Stimulated activated CD8-positive, alpha-beta memory T cell treated with anti-CD3 and anti-CD28 coated beads, Interleukin-7, amount 100 ng/mL, for 1 hour (primary cell): ENCODE measurements at places on chromosomes 4 and X.

DNA sequence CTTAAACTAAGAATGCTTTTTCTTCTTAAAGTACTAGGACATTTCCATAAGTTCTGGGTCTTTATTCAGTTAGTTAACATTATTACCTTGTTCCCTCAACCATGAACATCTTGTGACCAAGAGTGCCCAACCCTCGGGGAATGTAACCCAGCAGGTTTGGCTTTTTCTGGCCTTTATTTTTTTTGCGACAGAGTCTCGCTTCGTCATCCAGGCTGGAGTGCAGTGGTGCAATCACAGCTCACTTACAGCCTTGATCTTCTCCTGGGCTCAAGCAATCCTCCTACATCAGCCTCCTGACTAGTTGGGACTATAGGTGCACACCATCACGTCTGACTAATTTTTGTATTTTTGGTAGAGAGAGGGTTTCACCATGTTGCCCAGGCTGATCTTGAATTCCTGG is 65.1 kb downstream of the USP11 start:
- DNase-seq, result no peak

DNA sequence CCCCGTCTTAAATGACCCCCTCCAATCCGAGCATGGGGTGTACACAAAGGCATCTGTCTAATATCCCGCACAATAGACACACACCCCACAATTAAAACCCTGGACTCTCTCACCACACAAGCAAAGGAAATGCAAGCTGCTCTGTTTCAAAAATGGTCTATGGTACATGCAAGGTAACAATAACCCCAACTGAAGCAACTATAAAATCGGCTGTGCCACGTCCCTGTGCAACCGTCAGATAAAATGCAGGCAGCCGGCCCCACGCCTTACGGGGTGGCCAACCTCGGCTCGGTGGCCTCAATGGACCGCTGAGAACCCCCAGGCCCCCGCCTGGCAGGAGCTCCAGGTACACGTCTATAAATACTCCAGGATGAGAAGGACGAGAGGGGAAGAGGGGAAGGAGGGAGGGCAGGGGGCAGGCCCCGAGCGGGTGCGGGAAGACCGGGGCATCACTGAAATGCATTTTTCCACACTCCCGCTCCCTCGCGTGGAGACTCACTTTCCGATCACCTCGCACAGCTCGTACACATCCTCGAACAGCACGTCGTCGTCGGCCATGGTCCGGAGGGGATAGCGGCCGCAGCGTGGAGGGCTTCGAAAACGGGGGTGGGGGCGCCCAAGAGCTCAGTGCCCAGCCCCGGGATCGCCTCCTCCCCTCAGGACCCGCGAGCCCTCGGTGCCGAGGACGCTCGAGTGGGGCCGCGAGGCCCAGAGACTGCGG is 763 bp downstream of the CASK start:
- no peak for DNase-seq

DNA sequence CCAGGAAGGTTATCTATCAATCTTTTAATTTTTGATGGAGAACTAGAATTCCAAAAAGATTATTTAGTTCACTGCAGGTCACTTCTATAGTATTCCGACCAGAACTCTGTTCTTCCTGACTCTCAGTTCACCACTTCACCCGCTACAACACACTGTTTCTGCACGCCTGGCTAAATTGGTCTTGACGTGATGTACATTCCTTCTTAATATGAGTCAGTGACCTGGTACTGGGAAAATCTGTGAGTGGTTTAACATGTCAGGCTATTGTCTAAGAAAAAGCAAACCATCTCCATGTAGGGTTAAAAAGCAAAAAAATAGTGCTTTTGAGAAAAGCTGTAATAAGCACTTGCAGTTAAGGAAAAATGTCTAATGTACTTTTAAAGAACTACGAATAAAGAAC is 120.4 kb downstream of the NDST3 start:
- no peak for DNase-seq

- DNase-seq, result no peak
Observed at GRCh38 chrX:25072247-25072646, 56.5 kb upstream of the ARX start.

DNA sequence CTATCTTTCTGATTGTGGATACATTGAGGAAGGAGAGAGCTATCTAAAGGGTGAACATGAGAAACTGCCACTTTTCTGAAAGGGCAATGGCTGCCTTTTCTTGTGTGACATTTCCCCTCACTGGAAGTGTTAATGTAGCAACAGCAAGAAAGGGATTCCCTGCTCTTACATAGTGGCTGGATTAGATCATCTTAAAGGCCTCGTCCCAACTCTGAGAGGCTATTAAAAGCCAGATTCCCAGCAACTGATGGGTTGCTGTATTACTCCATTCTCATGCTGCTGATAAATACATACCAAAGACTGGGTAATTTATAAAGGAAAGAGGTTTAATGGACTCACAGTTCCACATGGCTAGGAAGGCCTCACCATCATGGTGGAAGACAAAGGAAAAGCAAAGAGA is 33.7 kb upstream of the ADH7 start:
- DNase-seq, result no peak

GRCh38 chr4:32251126-32251525 is 1531.0 kb downstream of the PCDH7 start:
- DNase-seq, result no peak

- no peak for DNase-seq
Observed at GRCh38 chrX:77442728-77443127, 4.5 kb upstream of the FGF16 start.

- DNase-seq, result no peak
Observed at GRCh38 chr4:67909905-67910584, 26.2 kb upstream of the TMPRSS11D start.

GRCh38 chrX:16304751-16305150 is 137.5 kb downstream of the MAGEB17 start:
- no peak for DNase-seq

GRCh38 chr4:138910195-138910913 is 105.2 kb upstream of the NOCT start:
- DNase-seq, result no peak

DNA sequence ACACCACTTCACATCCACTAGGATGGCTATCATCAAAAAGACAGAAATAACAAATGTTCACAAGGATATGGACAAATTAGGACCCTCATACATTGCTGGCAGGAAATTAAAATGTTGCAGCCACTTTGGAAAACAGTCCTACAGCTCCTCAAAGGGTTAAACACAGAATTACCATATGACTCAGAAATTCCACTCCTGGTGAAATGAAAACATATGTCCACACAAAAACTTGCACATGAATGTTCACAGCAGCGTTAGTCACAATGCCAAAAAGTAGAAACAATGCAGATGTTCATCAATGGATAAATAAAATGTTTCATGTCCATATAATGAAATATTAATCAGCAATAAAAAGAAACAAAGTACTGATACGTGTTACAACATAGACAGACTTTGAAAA is 15.1 kb downstream of the S100G start:
- no peak for DNase-seq
